CD4-positive, alpha-beta memory T cell (primary cell): ENCODE measurements at places on chromosomes 7 and 10. TPM values are rescaled to one million over a fixed set of nuclear protein-coding genes. Genes with fewer than 3 reads are reported as not detected.

The ASB10 gene
- total RNA-seq = not detected

- DNase-seq = no peak
Observed at GRCh38 chr7:100221767-100222444, 2.2 kb downstream of the PVRIG start.

- no peak for DNase-seq
Observed at GRCh38 chr7:25849500-25850184, 302.4 kb upstream of the NFE2L3 start.

DNA sequence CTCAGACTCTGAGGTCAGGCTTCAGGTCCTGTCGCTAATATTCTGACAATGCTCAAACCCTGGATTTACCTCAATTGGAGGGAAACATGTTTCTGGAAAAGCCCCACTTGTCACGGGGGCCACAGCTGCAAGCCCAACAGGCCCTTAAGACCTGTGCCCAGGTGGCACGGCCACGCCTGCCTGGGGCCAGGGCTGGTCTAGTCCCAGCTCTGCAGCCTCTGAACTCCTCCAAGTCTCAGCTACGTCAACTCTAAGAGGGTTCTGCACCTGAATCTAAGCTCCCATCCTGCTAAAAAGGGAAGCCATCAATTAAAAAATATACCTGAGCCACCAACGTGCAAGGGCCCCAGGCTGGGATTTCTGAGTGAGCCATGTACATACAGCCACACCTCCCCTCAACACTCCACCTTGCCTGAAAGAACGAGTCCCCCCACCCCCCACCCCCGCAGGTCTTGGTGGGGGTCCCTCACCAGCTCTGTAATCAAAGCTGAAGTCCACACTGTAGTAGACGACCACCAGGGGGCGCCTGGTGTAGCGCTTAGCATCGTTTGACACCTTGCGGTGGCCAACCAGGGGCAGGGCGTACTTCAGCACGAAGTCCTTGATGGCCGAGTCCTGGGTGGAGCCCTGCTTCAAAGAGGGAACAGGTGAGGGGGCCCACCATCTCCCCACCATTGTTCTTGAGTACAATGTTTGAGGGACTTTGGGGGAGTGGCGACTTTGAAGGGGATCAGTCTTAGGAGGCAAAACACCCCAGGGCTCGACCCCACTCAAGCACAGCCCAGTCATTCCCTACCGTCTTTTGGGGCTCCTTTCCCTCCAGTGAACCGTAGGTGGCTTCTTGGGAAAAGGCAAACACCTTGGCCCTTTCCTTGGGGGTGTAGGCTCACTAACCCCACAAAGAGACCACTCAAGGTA is 22.6 kb downstream of the PDIA4 start:
- peak; percentile 76 for DNase-seq

DNA sequence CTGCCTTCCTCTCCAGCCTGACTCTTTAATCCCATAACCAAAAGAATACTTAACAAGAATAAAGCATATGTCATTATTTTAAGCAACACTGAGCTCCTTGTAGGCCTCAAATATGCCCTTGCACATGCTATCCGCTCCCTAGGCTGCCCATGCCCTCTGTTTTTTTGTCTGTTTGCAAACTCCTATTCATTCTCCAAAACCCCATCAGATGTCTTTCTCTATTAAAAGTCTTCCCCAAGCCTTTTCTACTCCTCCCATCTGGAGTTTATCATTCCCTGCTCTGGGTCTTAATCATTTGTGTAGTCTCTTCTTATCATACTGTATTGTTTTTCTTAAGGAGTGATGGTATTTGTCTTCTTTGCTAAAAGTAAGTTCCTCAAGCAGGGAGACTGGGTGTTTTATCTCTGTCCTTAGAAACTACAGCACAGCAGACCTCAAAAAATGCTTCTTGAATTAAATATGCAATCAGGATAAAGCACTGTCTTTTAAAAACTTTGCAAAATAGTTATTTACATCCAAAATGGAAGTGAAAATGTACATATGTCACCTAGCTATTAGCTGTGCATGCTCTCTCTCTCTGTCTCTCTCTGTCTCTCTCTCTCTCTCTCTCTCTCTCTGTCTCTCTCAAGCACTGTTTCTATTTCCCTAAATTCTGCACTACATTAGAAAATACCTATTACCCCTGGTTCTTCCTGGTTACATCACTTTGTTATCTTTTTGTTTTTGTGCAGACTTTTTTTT is 56.5 kb upstream of the OPALIN start:
- no peak for DNase-seq

GRCh38 chr10:17216217-17216900 is 11.7 kb upstream of the VIM start:
- DNase-seq = peak; percentile 72

The SSBP1 gene
- total RNA-seq = 88.2 TPM

DNA sequence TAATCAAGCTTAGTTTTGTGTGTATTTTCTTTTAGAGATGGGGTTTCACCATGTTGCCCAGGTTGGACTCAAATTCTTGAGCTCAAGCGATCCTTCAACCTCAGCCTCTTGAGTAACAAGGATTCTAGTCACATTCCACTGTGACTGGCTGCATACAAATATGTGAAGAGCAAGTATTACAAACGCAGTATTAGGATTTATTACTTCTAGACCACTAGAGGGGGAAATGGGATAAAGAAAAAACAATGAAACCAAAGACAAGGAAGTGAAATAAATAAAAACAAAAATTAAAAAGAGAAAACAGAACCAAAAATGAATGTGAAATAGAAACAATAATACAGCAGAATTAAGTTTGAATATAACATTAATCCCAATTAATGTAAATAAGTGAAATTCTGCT is 308.7 kb downstream of the ANKRD30A start:
- DNase-seq = no peak

The AKR1C3 gene
- 3.4 TPM for total RNA-seq

DNA sequence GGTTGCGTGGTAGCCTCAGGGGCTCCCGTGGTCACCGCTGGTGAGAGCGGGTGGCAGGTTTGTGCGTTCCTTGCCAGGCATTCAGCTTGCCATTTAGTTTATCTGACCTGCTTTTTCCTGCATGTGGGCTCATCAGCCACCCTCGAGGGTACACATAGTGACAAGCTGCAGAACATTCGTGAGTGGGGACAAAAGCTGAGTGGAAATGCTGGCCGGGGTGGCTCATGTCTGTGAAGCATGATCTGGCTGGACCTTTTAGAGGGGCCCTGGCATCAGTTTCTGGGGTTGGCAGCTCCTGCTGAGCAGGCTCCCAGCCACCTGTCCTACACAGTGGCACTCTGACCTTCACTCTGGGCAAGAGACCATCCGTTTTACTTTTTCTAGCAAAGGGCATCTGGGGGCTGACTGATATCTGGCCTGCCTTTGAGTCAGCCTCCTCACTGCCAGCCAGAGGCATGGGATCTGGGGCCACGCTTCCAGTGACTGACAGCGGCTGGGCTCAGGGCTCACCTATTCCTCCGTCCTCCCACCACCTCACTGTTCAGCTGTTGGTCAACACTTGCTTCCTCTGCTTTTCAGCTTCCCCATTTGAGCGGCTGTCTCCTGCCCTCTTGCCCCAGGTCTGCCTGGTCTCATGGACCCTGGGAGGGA is 75.0 kb downstream of the LANCL2 start:
- DNase-seq = no peak

DNA sequence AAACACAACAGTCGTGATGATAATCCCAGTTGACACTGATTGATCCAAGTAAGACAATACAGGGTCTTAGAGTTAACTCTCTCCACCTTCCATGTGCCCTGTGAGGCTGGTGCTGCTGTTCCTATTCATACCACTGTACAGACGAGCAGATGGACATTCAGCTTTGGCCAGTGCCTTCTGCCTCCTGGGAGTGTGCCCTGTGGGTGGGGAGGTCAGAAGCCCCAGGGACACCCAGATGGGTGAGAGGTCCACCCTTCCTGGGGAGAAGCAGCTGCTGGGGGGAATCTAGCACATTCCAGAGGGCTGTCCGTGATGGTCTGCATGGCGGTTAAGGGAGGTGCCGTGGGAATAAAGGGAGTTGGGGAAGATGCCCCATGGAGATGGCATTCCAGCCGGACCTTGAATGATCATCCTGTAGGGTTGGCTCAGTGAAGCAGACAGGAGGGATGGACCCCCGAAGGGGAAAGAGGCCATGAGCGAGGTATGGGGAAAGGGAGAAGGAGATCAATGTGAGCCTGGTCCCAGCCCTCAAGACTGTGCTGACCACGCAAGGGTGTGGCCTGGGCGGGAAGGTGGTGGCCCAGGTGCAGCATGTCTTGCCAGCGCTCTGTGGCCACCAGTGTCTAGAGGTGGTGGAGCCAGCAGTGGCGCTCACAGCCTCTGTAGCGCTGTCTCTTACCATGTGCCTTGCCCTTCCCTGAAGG is 74.0 kb downstream of the ADCY1 start:
- DNase-seq = no peak

GRCh38 chr7:82131215-82131614 is 312.4 kb downstream of the CACNA2D1 start:
- no peak for DNase-seq

The TRPV5 gene
- total RNA-seq = not detected

DNA sequence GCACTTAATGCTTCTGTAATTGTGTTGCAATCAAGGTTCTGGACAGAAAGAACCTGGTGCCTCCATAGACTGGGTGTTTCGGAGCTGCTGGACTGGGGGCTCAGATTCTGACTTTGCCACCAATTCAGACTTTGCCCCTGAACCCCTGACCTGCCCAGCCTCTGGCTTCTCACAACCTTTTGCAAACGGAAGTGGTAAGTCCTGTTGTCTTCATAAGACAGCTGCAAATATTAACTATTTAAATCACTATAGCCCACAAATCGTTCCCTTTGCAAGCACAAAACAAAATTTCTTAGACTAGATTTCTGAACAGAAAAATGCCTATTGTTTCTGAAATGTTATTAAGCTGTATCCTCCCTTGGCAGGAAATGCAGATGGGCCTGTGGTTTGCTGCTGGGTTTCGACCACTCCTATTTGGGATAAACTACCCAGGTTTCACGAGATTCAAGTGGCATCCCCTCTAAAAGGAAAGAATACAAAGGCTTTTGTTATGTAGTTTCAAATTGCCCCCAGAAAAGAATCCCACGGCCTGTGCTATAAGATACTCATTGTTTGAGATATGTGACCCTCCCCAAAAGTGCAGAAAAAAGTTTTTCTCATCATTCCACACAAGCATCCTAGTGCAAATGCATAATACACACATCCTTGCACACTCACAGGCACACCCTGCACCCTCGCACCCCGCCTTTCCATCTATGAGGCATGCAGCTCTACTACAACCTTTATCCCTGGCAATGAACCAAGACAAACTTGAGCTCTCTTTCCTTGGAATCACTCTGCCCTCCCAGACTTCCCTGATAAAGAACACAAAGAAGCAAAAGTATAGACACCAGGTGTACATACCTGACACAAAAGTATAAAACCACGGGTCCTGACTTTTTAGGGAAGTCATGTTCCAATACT is 209.1 kb downstream of the PRPF18 start:
- DNase-seq = peak; percentile 32

GRCh38 chr10:19638896-19639233 is 177.4 kb upstream of the PLXDC2 start:
- DNase-seq = no peak

- no peak for DNase-seq
Observed at GRCh38 chr7:110988348-110988747, 102.6 kb upstream of the LRRN3 start.

DNA sequence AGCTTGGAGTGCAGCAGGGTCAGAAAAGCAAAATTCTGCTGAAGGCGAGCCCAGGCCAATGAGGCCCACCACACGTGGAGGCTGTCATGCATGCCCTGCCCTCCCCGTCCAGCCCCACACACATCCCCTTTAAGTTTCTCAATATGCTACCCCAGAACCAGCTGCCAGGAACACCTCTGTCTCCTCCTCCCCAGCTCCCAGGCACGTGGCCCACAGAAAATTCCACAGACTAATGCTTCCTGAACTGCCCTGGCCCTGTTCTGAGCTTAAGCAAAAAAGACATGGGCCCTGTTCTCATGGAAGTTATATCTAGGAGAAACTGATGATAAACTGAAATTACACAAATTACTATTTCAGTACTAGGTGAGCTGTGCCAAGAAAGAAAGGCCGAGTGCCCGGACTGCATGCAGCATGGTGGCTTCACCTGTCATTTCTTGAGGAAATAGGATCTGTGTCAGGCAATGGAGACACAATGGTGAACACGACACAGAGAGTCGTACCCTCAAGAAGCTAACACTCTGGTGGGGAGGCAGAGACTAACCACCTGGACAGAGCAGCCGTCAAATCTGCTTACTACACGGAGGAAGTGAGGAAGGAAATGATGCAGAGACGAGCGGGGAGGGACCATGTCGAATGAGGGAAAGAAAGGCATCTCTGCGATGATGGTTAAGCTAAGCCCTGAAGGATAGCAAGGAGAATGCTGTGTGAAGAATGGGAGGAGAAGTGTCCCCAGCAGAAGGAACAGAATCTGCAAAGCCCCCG is 44.5 kb downstream of the PODXL start:
- no peak for DNase-seq
